ENCODE measurements at places on chromosomes 7 and 10.

DNA sequence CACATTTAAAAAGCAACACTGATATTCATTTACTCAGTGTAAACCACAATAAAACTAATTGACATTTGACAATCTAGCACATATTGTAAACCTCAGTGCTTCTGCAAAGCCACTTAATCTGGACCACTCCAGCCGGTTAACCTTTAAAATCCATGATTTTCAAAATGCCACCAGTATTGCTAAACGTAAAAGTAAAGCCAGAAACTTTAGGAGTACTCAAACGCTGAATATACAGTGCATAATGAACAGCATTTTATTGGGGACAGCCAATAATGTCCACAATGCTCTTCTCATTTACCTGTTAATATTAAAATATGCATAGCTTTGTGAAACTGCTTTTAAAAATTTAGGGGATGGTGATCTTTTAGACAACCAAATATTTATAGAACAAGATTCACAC is 10.8 kb downstream of the HNRNPA2B1 start:
- no peak for DNase-seq

GRCh38 chr7:85730012-85730411 is 543.2 kb upstream of the SEMA3D start:
- no peak for DNase-seq

GRCh38 chr10:3264161-3264761 is 91.7 kb upstream of the PITRM1 start:
- no peak for DNase-seq

- DNase-seq: peak; percentile 40
These were observed 39.0 kb upstream of the IFRD1 start for GRCh38 chr7:112411186-112411795.

DNA sequence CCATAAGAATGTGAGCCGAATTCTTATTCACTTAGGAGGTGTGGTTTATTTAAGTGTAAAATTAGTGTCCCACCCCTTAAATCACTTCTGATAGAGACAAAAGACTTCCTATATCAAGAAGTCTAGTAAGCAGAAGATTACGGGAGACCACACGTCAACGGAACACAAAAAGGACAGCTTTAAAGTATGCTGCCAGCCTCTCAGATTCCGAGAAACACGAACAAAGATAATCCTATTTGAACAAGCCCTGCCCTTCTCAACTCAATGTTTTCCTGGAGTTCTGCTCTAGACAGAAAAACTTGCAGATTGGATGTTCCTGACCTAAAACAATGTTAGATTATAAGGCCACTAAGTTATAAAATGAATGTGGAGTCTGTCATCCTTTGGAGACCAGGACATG is 4.9 kb upstream of the MCU start:
- no peak for DNase-seq

GRCh38 chr7:129144834-129145668 is 544 bp downstream of the TSPAN33 start:
- DNase-seq: no peak

DNA sequence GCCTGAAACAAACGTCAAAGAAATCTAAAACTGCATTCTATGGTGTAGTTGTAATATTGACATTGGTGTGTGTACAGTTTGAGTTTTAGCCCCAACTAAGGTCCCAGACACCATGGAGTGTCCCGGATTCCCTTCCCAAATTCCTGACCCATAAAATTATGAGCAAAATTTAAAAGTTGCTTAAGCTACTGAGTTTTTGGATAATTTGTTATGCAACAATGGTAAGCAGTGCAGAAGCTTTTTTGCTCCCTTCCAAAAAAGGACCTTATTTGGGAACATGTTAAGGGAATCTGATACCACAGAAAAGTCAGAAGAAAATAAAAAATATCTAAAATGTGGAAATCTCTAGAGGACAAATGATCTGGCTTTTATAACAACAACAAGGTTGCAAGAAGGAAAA is 63.3 kb upstream of the KMT2E start:
- no peak for DNase-seq

DNA sequence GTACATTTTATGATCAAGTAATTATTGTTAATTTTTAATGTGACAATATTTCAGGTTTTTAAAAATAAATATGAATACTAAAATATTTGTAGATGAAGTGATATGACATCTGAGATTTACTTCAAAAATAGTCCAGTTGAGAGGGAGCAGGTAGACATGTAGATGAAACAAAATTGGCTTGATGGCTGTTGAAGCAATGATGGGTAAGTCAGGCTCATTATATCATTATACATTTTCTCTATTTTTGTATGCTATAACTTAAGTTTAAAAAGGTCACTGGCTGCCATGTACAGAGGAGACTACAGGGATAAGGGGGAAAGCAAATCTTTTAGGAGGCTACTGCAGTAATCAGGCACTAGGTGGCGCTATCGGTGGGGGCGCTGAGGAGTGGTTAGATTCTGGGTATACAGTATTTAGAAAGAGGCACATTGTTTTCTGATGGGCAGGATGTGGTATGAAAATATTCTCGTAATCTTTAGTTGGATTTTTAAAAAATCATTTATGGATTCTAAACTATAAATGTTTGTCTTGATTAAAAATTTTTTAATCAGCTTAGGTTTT is 189.8 kb upstream of the IMMP2L start:
- peak; percentile 48 for DNase-seq

DNA sequence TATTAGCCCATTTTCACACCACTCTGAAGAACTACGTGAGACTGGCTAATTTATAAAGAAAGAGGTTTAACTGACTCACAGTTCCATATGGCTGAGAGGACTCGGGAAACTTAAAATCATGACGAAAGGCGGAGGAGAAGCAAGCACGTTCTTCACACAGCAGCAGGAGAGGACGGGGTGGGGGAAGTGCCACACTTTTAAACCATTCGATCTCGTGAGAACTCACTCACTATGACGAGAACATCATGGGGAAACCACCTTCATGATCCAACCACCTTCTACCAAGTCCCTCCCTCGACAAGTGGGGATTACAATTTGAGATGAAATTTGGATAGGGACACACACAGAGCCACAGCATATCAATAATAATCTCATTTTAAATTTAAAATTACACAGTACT is 80.2 kb downstream of the VWDE start:
- DNase-seq: no peak

GRCh38 chr7:27739301-27739908 is 557 bp upstream of the TAX1BP1 start:
- DNase-seq: peak; percentile 84

DNA sequence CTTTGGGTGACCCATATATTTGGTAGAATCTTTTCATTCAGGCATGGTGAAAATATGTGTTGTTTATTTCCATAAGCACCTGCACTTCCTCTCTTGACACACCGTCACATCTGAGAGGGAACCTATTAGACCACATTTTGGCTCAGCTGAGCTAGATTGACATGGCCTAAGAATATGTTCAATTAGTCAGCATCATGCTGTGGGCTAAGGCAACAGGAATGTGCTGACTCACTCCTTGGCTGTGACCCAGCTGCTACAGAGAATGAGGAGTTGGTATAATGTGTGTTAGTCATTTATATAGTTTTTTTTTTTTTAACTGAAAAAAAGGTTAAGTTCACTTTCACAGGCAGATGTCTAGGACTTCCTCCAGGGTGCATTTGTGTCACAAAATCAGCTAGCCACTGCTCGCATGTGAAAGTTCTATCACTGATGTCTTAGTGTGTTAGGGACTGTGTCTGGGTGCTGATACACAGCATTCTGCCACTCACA is 180.6 kb downstream of the SEMA3E start:
- peak; percentile 93 for DNase-seq

DNA sequence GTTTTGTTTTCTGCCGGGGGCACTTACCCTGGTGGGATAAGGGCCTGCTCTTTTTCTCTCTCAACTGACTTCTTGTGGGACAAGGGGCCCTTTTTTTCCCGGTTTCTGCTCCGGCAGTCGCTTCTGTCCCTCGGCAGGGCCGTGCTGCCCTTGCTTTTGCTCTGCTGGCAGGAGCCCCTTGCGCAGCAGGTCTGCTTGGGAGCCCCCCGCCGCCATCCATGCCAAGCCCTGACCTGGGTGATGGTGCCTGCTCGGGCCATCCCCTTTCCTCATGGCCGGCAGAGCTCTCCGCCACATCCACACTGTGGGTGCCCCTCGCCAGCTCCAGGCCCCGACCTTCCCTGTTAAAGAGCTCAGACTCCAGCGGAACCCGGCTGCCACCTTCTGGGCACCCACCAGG is 47.0 kb upstream of the ZNF32 start:
- no peak for DNase-seq

GRCh38 chr7:123643495-123644441 is 11.9 kb upstream of the LMOD2 start:
- DNase-seq: peak; percentile 86

- no peak for DNase-seq
These were observed 808 bp downstream of the C10orf71 start for GRCh38 chr10:49299816-49300139.

DNA sequence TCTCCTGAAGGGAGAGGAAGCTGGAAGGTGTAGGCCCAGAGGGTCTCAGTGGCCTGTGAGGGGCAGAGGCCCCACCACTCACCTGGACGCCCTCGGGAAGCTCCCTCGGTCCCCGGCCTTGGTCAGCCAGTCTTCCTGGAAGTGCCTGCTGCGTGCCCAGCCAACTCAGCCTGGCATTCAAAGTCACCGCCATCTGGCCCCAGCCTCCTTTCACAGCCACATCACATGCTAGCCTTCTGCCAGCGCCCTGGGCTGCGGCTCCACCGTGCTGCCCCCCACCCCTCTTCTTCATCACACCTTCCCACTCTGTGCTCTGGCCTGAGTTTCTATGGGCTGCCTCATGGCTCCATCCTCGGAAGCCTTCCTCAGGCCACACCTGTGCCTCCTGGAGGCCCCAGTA is 98.0 kb downstream of the ZMIZ1 start:
- no peak for DNase-seq

DNA sequence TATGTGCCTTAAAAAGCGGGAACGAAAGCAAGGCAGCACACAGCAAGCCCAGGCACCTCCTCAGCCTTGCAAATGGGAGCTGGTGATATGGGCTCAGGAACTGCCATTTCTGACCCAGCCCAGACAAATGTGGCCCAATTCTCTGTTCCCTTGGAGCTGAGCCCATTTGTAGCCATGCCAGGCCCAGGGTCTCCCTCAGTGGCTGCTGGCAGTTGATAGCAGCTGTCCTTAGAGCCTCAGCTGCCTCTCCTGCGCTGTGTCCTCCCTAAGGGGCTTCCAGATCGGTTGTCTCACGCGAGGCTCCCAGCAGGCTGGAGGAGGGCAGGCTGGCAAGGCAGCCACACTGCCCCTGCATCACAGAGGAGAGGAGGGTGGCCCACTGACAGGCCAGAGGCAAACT is 275.8 kb downstream of the KCNMA1 start:
- DNase-seq: no peak

GRCh38 chr10:60714233-60714632 is 64.0 kb upstream of the CDK1 start:
- DNase-seq: no peak

DNA sequence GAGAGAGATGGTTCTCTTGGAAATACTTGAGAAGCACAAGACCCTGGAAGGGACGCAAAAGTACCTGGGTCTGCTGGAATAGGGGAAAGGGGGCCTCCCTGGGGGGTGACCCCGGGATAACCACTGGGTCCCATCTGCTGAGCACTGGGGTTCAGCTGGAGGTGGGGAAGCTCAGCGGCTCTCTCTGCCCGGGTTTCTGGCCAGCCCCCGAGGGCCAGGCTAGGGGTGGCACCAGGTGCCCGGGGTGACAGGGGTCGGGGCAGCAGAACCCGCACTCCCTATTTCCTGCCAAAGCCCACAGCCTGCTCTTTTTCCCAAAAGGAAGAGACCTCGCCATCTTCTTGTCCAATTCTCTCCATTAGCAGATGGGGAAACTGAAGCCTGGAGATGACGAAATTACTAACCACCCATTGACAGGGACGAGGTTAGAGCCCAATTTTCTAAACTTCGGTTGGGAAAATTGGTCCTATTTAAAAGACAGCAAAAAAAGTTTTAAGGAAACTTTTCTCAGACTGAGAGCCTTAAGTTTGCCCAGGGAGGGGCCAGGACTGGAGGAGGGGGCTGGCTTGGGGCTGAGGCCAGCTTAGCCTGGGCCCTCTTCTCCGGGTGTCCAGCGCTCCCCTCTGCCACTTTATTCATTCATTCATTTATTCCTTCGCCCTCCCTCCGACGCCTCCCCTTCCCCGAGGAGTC is 17.8 kb upstream of the GATA3 start:
- DNase-seq: no peak

GRCh38 chr7:77330169-77330882 is 85.8 kb downstream of the GSAP start:
- DNase-seq: no peak

DNA sequence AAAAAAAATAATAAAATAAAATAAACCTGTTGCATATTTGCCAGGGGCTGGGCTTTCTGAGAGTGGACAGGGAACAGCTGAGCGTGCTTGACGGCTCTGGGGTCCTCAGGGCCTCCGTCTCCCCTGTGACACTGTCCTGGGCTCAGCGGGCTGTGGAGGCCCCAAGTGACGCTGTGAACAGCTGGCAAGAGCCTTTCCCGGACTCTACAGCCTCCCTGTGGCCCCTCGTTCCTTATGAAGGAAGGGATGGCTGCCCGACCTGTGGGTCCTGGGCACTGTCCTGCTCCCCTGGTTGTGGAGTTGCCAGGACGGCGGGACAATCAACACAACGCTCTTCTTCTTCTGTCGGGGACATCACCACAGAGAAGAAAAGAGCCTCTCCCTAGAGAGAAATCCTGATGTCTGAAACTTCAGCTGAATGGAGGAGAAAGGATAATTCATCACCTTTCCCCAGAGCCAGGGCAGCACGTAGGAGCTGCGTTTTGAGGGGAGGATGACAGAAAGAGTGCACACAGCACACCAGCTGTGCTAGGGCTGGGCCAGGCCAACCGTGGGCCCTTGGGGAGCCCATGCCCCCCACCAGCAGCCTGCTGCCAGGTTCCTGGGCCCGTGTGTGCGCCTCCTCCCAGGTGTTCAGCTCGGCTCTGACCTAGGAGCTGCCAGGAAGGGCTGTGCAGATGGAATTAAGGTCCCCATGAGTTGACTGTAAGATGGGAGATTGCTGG is 45.4 kb downstream of the RBM17 start:
- DNase-seq: no peak

DNA sequence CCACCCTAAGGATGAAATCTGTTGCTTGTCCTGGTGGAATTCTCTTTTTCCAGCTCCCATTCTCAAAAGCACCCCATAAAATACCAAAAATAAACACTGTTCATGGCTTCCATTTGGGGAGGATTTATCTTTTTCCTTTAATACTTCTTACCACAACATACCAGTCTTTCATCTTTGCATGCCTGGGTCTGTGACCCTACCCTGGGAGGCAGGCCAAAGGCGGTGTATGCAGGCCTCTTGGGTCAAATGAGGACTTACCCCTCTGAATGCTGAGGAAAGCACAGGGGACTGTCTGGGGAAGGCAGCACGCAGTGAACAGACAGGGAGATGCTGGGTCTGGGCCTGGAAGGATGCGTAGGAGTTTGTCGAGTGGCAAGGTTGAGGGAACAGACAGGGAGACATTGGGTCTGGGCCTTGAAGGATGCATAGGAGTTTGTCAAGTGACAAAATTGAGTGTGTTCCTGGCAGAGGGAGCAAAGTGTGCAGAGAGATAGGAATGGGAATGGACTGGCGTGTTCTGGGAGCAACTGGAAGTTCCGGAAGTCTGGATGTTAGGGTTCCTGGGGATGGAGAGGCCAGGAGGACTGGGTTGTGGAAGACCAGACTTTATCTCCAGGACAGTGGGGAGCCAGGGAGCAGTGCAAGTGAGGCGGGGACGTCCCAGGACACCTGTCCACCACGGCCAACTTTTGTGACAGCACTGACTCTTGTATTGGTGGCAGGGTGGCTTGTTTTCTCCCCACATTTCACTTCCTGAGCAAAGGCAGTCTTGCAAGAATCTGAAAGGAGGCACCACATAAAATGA is 40.8 kb downstream of the MYL10 start:
- DNase-seq: no peak
